ENCODE measurements at places on chromosomes 5 and 9.

DNA sequence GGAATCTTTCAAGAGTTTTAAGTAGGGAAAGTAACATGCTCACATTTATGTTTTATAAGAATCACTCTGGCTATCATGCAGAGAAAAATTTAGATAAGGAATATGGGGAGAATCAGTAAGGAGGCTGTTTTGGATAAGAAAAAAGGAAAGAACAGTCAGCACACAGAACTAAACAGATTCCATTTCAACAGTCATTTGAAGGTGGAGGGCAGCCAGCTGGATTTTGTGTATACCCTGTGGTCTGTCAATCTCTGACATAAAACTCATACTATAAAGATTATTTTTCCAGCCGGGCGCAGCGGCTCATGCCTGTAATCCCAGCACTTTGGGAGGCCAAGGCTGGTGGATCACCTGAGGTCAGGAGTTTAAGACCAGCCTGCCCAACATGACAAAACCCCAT, 64.2 kb downstream of the PCA3 start:
- DNase-seq, result no peak

- no peak for DNase-seq
These were observed 2.9 kb upstream of the PTGER4 start for GRCh38 chr5:40676613-40677343.

DNA sequence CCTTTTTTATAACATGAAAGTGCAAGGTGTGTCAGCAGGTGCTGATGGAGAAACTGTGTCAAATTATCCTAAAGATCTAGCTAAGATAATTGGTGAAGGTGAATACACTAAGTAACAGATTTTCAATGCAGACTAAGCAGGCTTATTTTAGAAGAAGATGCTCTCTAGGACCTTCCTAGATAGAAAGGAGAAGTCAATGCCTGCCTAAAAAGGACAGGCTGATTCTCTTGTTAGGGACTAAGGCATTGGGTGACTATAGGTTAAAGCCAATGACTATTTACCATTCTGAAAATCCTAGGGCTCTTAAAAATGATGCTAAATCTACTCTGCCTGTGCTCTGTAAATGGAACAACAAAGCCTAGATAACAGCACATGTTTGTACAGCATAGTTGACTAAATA, 1682.4 kb downstream of the MAT2B start:
- no peak for DNase-seq

- DNase-seq, result peak; percentile 9
These were observed at the start of gene ADGRV1 for GRCh38 chr5:90558344-90559192. Gene ADGRV1 (plus strand): TSS chr5:90558797. CDS start chr5:90558896, 99 bp downstream.

- peak; percentile 62 for DNase-seq
These were observed 38.6 kb upstream of the CEMIP2 start for GRCh38 chr9:71806901-71807307.

DNA sequence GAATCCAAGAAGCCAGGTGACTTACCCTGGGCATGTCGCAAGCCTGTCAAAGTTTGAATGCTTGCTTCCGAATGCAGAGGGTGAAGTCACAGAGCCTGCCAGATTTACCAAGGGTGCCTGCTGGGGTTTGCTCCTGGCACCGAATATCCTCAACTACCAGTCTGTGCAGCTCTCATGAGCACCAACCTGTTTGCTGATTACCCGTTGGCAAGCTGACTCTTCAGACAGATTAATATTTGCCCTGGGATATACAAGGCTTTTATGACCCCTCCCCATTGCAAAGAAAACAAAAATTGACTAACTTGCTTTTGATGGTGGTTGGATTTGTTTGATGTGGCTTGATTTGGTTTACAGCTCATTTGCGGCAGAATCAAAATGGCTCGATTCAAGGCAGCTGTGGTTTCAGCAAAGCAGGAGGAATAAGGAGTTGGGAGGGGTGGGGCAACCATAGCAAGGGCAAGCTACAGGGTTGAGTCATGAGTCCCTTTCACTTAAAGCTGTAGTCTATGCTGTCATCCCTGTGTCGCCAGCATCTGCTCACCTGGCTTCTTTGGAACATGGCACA, 82.3 kb upstream of the AGXT2 start:
- no peak for DNase-seq

DNA sequence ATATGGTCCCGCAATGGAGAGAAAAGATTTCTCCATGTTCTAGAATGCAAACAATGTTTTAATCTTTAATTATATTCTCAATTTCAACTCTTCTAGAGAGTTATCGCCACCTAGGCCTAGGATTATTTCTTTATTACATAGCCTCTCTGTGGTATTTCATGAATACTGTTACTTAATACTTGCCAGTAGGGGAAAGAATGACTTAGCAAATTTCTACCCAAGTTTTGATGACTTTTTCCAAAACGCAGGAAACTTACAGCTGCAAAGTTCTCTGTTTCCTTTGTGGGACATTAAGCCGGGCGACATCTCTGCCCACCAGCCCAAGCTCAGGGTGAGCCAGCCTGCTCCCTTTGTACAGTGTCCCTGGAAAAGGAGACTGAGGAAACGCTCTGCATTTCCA, 73.8 kb downstream of the MED27 start:
- DNase-seq, result no peak

DNA sequence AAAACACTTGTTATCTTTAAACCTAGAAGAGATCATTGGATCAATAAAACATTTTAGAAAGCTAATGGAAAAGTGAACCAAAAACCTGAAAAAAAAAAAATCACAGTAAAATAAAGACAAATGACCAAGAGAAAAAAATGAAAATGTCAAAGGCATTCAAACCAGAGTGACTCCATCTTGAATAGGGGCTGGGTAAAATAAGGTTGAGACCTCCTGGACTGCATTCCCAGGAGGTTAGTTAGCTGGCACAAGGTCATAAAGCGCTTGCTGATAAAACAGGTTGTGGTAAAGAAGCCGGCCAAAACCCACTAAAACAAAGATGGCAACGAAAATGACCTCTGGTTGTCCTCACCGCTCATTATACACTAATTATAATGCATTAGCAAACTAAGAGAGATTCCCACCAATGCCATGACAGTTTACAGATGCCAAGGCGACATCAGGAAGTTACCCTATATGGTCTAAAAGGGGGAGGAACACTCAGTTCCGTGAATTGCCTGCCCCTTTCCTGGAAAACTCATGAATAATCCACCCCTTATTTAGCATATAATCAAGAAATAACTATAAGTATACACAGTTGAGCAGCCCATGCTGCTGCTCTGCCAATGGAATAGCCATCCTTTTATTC, 116.7 kb upstream of the NEK6 start:
- no peak for DNase-seq

- DNase-seq, result no peak
These were observed 400 bp downstream of the KDM4C start for GRCh38 chr9:6758248-6758497.

DNA sequence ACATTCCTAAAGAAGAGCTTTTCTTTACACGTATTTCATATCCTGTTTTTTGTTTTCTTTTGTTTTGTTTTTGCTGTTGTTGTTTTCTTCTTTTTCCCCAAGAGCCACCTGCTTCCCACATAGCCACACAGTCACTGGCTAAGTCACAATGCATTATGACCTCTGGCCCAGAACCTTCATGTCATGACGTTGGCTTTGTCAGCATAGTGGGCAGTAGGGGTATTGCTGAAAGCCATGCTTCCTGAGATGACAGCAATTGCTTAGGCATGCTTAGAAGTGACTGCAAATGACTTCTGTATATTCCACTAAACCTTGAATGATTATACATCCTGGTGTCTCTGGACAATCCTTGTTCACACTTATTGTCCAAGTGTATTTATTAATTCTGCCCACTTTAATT, 375.8 kb downstream of the TAF11L14 start:
- no peak for DNase-seq

DNA sequence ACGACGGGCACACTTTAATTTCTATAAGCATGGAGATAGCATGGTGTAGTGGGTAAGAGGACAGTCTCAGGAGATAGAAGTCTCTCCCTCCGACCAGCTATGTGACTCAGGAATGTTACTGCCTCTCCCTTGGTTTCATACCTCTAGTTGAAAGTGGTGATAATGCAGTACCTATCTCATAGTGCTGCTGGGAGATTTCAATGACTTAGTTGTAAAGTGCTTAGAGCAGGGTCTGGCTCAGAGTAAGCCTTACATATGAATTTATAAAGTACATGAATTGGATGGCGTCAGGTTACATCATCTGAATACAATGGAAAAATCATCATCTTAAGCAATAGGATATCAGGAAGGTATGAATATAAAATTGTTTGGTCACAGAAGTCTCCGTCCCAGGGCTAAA, 952.8 kb upstream of the EDIL3 start:
- no peak for DNase-seq

DNA sequence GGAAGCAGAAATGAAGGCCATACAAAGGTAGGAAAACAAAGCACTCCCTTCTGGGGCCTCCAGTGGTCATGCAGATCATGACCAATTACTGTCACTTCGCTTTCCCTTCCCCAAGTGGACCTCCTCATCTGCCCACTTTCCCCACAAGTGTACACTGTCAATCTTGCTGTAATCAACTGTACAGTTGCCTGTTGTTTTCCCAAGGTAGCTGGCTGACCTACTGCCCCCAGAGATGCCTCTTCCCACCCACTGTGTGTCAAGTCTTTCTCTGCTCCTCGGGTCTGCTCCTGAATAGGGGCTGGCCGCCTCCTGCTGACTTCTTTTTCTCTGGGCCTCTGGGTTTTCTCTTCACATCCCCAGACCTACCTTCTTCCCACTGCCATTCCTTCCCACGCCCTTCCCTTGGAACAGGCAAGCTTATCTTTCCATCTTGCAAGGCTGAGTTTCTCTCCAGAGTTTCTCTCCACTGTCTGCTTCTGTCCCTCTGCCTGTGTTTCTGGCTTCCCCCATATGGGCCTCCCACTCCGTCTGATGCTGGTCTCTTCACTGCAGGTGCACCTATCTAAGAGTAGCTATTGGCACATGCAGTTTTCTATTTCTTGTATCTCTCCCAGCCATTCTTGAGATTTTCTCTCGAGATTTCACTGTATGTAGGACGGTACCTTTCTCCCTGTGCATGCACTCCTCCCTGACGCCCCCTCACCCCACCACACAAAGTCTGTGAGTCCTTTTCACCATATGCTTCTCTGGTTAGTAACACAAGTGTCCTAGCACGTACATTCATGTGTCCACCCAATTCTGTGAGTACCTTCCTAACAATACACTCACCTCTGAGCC, 2.4 kb downstream of the ELL2 start:
- DNase-seq, result no peak

DNA sequence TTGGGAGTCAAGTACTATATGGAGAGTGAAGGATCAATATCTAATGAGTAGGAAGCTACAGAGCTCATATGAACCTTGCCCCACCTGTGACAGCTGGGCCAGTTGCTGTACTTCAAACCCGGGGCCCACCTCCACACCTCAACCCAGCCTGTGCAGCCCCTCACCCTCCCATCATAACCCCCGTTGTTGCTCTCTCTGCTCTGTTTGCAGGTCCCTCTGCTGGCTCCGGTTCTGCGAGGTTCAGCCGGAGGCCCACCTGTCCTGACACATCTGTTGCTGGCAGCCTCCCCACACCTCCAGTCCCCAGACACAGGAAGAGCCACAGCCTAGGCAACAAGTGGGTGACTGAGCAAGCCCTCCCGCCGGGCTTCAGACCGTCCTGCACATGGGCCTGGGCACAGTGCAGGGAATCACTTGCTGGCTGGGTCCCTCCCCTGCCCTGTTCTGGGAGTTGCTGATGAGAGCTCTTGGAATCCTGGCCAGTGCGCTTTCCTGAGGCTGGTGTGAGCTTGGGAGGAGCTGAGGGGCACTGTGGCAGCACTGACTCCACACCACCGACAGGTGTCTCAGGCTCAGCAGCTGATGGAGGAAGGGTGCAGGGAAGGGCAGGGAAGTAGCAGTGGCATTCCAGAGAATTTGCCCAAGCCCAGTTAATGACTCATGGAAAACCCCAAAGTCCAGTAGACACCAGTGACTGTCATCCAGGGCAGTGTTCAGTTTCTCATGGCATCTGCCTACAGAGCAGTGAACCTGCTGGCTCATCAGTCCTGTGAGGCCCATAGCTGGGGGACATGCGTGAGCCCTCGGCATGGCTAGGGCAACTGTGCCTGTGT, 69.5 kb upstream of the GARNL3 start:
- DNase-seq, result no peak

GRCh38 chr5:40485021-40485998, 194.4 kb upstream of the PTGER4 start:
- DNase-seq, result peak; percentile 31

Data from germinal center (tissue), 1 donor.